ENCODE measurements at places on chromosomes 3 and 15.

DNA sequence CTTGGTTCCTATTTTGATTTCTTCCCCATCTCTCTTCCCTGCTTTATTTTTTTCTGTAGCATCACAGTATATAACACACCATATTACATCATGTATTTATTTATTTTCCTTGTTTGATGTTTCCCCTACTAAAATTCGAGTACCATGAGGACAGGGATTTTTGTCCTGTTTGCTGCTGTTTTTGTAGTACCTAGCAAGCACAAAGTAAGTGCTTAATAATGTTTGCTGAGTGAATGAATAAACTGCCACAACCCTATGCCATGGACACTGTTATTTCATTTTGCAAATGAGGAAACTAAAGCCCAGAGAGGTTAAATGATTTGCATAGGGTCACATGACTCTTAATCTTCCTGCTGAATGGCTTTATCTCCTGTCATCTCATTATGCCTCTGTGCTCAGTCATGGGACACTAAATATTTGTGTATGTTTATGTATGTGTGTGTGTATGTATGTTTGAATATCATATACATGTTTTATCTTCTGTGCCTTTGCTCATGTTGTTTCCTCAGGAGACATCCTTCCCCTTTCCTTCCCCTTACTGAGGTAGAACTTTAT is 26.1 kb upstream of the MGA start:
- no peak for DNase-seq

GRCh38 chr3:12143949-12144504 is 14.7 kb downstream of the TIMP4 start:
- no peak for DNase-seq

GRCh38 chr3:39275052-39275451 is 4.8 kb downstream of the CX3CR1 start:
- DNase-seq: no peak

GRCh38 chr3:160928183-160928726 is 172.2 kb downstream of the PPM1L start:
- no peak for DNase-seq

DNA sequence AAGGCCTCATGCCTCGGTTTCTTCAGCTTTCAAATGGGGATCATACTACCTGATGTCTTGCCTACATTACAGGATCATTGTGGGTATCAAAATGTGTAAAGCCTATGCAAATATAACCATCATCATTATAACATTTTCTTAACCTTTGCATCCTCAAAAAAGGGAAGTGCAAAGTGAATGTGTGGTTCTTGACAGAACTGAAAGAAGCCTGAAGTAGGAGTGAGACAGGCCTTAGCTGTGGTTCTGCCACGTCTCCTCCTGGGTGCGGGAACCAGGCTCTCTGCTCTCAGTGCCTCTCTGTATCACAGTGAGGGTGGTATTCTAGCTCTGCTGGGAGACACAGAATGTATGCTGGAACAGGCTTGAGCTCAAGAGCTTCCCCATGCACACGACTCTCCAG is 316.9 kb upstream of the ICE2 start:
- DNase-seq: no peak

DNA sequence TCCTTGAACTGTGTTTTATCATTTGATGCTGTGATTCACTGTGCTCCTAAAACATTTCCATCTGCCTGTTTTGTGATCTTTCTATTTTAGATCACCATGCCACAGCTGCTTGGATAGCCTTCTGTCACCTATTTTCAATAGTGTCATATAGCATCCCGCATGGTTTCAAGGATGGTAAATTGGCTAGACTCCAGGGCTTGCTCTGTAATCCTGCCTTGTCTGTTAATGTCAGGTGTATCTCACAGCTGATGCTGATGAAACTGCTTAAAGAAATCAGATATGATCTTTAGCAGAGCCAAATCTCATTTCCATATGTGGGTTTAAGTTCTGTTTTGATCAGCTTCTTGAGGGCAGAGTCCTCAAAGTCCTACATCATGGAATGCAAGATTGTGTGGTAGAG is 182.2 kb downstream of the UBE2E2 start:
- DNase-seq: no peak

DNA sequence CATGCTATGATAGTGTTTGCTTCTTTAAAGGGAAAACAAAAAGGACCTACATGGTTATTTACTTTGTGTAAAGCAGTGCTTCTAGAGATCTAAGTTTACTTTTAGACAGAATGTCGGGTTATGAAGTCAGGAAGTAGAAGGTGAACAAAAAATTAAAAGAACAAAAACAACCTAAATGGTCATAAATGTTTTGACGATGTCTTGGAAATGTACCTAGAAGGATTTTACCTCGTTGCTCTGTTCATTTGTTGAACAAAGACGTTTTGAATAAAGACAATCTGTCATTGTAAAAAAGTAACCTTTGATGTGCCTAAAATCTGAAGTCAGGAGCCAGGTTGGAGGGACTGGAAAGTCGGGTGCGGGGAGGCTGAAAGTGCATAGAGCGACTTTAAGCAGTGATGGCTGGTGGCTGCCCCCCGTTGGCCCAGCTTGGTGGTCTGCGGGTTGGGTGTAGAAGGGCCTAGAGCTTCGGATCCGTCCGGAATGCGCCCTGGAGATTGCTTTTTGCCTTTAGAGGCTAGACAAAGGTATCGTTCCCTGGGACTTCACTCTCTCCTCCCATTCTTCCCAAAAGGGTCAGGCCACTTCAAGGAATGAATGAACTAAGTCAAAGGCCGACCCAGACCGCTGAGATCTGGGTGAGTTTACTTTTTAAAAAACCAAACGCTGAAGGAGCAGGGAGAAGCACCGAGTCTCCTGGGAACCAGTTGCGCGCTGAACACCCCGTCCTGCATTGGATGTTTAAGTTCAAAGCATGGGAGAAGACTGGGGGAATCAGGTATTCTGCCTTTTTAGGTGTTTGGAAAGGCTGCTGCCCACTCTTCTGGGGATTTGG is 2.1 kb downstream of the SOX14 start:
- no peak for DNase-seq
